ENCODE measurements at places on chromosomes 2 and 18.

- no peak for DNase-seq
These were observed 11.3 kb upstream of the RTTN start for GRCh38 chr18:70216788-70217187.

DNA sequence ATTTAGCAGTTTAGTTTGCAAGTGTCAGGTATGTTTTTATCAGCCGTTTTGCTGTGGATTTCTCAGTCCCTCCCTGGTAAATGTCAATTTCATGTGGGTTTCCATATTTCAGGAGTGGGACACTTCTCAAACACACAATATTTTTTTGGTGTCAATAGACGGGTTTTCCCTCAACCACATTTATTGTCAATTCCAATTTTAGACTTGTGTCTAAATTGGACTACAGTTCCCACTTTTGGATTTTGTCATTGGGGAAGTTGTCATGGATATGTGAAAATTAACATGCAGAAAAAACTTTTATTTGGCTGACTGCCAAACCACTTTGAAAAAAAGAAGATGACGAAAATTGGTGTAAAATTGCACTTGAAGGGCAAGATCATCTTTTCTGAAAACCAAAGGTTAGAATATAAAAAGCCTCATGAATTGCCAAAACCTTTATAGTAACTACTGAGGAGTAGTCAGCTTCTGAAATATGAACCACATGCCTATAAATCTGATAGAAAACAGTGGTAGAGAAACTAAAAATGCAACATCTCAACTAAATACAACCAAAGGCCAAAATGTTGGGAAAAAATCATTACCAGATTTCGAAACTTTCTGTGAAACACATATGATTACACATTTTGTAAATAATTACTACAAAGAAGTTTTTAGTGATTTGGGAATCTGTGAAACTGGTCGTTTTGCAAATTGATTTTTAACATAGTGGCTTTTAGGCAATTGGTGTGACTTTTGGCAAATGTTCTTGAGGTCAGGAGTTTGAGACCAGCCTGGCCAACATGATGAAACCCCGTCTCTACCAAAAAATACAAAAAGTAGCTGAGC, 106.4 kb downstream of the BCL2L11 start:
- no peak for DNase-seq

GRCh38 chr2:166651991-166652390, 157.9 kb upstream of the SCN7A start:
- no peak for DNase-seq

DNA sequence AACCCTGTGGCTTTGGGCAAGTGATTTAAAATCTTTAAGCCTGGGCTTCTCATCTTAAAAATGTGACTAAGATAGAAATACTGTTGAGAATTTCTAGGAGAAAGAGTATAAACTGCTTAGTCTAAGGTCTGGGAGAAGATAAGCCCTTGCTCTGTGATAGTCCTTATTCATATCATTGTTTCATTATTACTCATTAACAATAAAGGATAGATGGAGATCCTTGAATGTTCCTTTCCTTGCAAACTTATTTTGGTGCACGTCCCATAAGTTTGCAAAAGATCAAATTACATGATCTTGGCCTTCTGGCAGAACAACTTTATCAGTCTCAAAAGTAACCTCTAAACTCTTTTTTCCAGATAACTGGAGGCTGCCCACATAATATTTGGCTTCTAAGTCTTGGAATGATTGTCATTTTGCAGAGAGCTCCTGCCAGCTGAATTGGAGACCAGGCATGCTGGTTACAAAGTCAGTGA, 138.3 kb downstream of the FAM124B start:
- DNase-seq = no peak

GRCh38 chr2:168035458-168035857, 211.9 kb downstream of the STK39 start:
- DNase-seq = peak; percentile 68

- no peak for DNase-seq
These were observed at the start of gene KHK for GRCh38 chr2:27086724-27087593. Gene KHK, plus strand, starts transcription at chr2:27086772. Its CDS starts 488 bp downstream, at chr2:27087260.
